ENCODE measurements at places on chromosomes 1 and 21.

DNA sequence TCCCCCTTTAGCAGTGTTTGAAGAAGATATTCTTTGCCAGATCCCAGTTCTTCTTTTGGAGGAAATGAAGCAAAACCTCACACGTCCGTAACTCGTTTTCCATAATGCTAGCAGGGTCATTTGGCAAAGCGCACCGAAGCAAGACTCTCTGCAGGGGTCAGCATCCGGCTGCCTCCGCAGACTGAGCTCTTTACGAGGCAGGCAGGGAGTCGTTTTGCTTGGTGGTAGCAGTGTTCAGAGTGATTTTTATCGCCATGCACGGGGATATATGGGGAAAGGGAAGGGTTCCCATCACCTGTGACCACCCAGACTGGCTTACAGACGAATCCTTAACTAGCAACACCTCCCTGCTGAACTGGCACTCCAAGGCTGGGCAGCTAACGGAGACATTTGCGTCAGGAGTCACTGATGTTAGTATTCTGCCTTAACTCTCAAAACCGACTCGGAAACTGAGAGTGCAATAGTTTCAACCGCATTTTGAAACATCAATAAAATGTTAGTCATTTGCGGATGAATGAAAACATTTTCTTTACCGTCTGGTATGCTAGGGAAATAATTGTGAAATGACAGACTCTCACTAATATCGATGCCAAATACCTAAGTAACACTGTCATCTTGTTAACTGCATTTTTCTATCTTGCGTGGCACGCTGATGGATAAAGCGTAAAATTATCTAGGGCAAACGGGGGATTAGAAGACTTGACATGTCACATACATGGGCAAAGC, 2.2 kb upstream of the NEGR1 start:
- DNase-seq = peak; percentile 96

DNA sequence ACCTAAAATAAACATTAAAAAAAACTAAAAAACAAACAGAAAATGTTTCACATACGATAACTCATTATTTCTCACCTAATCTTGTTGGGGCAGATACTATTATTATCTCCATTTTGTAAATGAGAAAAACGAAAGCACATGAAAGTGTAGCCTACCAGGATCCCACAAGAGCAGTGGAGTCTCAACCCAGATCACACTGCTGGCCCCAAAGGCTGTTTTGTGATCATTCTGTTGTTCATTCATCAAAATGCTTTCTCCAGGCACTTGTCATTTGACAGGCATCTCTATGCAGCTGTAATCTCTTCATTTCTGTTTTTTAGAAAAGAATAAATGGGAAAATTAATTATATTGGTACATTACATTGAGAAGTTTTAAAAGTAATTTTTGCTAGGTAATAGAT, 67.5 kb downstream of the AK5 start:
- no peak for DNase-seq

GRCh38 chr1:50126927-50127715, 18.4 kb downstream of the ELAVL4 start:
- DNase-seq = no peak

DNA sequence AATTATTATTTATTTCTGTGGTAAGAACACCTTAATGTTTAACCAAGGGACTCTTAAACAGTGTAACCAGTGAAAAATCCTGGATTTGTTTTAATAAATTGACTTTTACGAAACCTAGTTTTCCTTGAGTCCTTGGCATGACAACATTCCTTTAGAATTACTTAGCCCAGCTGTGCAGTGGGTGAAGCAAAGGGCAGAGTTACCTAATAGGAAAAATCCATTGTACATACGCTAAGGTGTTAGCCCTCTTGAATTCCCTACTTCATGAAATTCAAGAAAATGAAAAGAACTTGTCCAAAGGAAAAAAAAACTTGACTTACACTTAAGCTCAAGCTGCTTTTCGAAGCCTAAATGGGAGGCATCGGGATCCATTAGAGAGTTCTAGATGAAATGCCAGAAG, 852.0 kb upstream of the ADAMTS5 start:
- no peak for DNase-seq

DNA sequence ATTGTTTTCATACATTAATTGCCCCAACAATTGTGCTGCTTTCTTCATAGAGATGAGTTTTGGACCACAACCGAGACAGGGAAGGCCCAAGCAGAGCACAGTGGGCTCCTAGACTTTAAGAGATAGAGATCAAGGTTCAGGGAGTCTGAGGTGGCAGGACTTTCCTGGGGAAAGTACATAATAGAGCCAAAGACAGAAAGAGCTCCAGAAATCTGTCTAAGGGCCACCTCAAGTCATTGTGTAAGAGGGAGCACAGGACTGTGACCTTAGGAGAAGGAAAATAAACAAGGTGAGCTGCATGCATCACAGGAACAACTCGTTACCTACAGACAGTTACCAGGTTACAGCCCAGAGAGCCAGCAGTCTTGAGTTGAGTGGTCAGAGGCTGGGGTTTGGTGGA, 41.3 kb upstream of the CR2 start:
- DNase-seq = no peak

DNA sequence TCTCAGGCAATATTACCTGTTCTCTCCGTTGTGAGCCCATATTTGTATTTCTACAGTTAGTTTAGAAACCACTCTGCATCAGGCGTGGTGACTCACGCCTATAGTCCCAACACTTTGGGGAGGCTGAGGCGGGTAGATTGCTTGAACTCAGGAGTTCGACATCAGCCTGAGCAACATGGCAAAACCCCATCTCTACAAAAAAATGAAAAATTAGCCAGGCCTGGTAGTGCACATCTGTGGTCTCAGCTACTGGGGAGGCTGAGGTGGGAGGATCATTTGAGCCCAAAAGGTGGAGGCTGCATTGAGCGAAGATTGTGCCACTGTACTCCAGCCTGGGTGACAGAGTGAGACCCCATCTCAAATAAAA, 19.7 kb upstream of the ID3 start:
- no peak for DNase-seq

- peak; percentile 61 for DNase-seq
Measured at GRCh38 chr1:28326984-28327383, 1.9 kb upstream of the MED18 start.

GRCh38 chr21:43913928-43914327, 48.9 kb downstream of the AGPAT3 start:
- no peak for DNase-seq

DNA sequence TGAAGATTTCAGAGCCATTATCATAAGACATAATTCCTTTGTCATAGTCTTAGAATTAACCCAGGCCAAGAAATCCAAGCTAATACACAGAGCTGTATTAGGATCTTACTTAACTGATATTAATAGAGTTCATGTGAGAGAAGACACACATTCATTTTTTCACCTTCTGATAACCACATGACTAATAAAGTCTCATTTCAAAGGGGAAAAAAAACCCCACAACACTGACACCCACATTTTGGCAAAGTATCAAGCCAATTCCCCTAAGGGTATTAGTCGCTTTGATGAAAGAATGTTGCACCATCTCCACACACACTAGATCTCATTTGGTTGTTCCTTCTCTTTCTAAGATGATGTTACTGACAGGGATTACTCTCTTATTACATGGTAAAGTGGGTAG, 344.4 kb upstream of the ESRRG start:
- no peak for DNase-seq

GRCh38 chr1:242554577-242554976, 30.1 kb upstream of the PLD5 start:
- DNase-seq = no peak

DNA sequence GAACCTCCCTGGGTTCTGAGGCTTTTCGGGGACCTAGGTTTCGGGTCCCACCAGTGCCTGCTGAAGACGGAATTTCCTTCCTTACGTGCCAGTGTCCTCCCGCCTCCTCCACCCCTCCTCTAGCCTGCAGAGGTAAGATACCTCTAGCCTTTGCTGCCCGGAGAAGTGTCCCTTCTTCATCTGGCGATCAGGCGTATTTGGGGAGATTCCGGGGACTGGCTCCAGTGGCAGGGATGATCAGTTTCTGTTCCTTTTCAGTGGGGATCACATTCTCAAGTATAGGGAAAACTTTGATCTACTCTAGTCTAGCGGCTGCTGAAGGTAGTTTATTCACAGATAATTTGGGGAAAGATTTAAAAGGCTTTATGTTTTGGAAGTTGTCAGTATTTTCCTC, 674 bp downstream of the CEP350 start:
- no peak for DNase-seq

GRCh38 chr1:169456029-169456428, 28.8 kb upstream of the CCDC181 start:
- DNase-seq = no peak

DNA sequence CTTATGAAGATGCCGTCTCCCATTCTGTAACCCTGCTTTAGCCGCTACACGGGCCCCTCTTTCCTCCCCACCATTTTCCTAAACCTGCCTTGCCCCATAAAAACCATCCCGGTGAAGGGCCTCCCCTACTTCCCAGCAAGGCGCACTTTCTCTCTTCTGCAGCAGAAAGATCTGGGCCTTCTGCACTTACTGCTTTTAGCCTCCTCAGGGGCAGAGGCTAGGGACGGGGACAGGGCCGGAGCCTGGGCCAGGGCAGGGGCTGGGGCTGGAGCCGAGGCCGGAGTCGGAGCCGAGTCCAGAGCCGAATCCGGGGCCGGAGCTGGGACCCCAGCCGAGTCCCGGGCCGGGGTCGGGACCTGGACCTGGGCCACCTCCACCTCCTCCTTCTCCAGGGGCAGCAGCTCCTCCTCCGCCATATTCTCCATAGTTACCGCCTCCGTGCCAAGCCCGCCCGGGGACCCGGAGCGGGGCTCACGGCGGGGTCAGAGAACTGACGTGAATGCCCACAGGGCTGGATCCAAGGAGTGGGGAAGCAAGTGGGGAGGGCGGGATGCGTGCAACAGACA, 382 bp downstream of the TRMT1L start:
- no peak for DNase-seq

- no peak for DNase-seq
Measured at GRCh38 chr1:27001570-27002360, 8.3 kb downstream of the TRNP1 start.

DNA sequence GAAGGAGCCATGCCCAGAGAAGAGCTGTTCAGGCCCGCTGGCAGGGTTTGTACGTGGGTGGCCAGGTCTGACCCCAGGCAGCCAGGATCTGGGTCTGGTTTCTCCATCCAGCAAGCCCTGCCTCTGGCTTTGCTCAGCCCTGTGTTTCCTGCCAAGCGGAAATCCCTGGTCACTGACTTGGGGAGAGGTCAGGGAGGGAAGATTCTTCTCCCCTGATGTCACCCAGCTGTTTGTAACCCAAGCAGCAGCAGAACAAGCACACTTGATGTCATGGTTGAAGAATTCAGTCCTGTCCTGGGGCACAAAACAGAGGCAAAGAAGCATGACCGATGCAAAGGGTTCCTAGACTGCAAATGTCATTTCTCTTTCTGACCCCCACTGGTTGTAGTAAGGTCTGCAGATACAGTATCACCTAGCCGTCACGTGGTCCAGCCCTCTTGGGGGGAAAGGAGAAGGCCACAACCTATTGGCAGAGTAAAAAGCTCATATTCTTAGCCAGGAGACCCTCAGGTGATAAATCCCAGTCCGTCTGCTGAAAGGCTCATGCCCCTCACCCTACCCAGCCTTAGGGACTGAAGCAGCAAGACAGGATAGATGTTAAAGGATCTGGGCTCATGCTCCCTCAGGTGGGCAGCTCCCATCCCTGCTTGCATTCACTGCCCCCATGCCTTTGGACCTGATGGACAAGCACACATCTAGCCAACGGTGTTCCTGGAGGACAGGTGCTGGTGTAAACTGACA, 120.9 kb downstream of the SYT2 start:
- DNase-seq = peak; percentile 99

- no peak for DNase-seq
Measured at GRCh38 chr1:32771561-32772280, 45.4 kb downstream of the YARS1 start.

DNA sequence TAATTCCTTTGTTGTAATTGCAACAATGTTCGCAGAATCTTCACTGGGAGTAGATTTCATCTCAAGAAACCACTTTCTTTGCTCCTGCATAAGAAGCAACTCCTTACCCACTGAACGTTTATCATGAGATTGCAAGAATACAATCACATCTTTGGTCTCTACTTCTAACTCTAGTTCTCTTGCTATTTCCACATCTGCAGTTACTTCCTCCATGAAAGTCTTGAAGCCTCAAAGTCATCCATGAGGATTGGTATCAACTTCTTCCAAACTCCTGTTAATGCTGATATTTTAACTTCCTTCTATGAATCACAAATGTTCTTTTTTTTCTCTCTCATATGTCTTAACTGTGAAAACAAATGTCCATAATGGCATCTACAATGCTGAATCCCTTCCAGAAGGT, 118.6 kb upstream of the RAB4A start:
- DNase-seq = no peak

- peak; percentile 67 for DNase-seq
Measured at GRCh38 chr21:15667010-15667409, 62.8 kb upstream of the USP25 start.

DNA sequence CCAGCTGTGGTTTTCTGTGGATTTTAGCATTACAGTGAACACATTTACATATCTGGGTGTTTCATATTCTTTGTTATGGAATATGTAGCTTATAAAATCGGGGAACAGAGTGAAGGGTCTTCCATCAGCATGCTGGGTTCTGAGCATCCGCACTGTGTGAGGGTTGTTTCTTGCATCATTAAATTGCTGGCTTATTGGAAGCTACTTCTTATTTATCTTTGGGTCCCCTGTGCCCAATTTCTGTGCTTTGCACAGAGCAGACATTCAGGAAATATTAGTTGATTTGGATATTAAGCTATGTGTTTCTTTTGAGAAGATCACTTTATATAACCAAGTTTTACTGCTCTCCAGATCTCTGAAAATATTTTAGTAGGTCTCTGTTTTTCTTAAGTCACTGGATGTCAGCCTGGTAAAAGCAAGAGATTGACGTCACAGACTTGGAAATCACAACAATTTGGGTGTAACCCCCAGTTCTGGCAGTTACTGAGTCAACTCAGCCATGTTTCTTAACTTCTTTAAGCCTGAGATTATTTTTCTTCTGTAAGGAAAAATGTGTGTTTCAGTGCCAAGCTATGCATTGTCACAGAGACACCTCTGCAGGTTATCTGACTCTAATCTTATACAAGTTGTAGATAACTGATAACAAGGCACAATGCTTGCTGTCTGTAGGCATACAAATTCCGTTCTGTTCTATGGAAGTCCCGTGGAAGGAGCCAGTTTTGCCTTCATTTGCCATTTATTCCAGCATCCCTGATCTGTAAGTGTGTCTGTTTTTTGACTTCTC, 258.3 kb upstream of the KAZN start:
- DNase-seq = no peak

GRCh38 chr1:239955431-239955830, 136.3 kb upstream of the FMN2 start:
- no peak for DNase-seq

DNA sequence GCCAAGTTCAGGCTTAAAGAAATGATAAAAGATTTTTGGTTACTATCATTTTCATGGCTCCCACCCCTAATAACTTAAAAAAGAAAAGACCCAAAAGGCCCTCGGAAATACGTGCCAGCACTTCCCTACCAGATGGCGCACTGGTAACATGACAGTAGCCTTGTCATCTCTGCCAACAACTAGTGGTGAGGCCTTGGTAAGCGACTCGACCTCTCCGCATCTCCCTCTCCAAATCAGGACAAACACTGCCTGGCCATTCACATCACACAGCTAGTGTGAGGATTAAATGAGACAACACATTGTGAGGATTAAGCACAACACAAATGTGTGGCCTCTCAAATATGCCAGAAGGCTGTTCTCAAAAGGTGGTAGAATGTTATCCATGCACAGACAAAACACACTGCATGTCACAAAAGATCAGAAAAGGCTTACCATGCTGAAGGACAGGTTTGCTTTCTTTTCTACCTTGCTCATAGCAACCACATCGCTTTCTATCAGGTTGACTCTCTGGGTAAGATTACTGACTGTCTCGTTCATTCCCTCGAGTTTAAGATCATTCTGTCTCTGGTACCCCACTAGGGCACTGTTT, 16.4 kb downstream of the TEX38 start:
- no peak for DNase-seq
